Left hindlimb (tissue), 1 donor: ENCODE measurements at places on chromosomes 13 and 19.
A peak's percentile ranks its signal among the peaks of the same experiment; 100 is the strongest.

- peak; percentile 50 for DNase-seq
Observed at GRCh38 chr19:23070353-23071146, 46.3 kb upstream of the ZNF730 start.

- no peak for DNase-seq
Observed at GRCh38 chr19:48543121-48543710, 8.8 kb upstream of the SULT2B1 start.

DNA sequence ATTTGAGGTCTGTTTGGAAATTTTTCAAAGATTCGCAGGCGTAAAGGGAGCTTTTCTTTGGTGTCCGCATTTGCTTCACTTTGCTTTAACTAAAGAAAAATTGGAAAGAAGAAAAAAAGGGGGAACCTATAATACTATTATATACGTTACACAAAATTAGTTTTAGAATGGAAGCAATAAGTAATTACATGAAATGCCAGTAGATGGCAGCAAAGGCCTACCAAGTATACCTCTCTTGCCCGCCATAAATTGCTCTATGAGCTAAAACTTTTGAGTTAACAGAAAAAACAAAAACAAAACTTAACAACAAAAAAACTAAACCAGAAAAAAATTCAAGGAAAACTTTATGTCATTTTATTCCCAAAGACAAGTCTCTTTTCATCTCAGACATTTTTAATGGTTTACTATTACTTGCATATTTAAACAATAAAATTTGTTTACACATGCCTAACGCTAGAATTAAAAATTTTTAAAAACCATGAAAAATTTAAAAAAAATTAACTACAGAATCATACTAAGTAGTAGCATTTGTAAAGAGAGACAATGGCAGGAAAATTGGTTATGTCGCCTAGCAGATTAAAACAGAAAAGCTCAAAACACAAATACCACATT, 271.4 kb downstream of the NALCN start:
- DNase-seq: no peak

DNA sequence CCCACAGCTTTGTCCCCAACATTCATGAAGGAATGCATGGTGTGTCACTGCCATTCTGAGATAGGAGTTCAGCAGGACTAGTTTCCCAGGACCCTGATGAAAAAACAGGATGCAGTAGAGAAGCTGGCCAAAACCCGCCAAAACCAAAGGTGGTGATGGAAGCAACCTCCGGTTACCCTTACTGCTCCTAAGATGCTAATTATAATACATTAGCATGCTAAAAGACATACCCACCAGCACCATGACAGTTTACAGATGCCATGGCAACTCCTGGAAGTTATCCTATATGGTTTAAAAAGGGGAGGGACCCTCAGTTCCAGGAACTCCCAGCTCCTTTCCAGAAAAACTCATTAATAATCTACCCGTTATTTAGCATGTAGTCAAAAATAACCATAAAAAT, 59.9 kb upstream of the KCTD15 start:
- DNase-seq: no peak

GRCh38 chr19:39917561-39918182, 16.8 kb downstream of the FCGBP start:
- no peak for DNase-seq

GRCh38 chr19:15115762-15116615, 8.8 kb downstream of the SYDE1 start:
- no peak for DNase-seq

DNA sequence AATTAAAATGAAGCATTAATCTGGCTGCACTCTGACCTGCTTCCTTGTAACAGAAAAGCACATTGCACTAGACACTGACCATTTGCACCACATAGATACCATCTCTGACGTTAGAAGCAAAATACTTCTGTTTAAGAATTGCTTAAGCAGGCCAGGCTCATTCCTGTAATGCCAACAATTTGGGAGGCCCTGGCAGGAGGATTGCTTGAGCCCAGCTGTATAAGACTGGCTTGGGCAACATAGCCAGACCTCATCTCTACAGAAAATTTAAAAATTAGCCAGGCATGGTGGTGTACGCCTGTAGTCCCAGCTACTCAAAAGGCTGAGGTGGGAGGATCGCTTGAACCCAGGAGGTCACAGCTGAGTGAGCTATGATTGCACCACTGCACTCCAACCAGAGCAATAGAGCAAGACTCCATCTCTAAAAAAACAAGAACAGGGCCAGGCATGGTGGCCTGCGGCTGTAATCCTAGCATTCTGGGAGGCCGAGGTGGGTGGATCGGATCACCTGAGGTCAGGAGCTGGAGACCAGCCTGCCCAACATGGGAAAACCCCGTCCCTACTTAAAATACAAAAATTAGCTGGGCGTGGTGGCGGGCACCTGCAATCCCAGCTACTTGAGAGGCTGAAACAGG, 7.0 kb upstream of the TLE6 start:
- DNase-seq: no peak

DNA sequence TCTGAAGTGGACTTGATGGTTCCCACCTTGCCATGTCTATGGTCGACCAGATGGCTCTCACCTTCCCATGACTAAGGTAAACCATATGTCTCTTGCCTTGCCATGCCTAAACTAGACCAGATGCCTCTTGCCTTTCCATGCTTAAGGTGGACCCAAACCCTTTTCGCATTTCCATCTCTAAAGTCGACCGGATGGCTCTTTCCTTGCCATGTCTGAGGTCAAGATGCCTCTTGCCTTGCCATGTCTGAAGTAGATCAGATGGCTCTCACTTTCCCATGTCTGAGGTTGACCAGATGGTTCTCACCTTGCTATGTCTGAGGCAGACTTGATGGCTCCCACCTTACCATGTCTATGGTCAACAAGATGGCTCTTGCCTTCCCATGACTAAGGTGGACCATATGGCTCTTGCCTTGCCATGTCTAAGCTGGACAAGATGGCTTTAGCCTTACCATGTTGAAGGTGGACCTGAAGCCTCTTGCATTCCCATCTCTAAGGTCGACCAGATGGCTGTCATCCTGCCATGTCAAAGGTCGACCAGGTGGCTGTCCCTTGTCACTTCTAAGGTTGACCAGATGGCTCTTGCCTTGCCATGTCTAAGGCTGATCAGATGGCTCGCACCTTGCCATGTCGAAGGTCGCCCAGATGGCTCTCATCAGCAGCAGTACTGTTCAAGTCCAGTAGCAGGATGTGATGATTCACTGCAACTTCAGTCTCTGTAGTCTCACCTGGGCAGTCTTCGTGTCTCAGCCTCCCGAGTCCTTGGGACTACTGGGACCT, 1439.4 kb downstream of the UQCRFS1 start:
- no peak for DNase-seq

DNA sequence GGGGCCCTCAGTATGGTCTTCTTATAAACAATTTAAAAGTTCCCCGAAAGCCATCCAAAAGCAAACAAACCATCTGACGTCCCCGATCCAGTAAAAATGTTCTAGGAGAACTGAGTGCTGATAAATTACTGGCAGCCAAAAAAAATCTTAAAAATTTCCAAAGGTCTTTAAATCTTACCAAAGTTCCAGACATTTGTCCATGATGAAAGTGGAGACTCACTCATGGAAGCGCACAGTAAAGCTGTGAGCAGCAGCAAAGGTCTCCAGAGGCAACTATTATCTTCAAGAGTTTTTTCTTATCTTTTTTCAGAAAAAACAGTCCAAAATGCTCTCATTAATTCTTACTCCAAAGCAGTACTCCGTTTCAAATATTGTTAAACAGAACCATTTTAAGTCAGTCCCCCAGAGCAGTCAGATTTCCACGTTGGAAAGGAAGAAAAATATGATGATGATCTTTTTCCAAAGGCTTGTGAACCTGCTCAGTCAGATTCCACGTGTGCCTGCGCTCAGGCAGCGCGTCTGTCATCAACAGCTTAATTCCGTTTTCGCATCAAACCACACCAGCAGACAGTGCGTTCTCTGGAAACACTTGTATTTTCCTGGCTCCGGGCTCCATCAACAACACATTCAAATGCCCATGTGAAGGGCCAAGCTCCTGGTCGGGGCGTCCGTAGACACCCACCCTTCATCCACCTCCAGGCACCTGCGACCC, 85.4 kb downstream of the COL4A1 start:
- no peak for DNase-seq

- DNase-seq: no peak
Observed at GRCh38 chr19:35562336-35562735, 1.1 kb downstream of the ATP4A start.

DNA sequence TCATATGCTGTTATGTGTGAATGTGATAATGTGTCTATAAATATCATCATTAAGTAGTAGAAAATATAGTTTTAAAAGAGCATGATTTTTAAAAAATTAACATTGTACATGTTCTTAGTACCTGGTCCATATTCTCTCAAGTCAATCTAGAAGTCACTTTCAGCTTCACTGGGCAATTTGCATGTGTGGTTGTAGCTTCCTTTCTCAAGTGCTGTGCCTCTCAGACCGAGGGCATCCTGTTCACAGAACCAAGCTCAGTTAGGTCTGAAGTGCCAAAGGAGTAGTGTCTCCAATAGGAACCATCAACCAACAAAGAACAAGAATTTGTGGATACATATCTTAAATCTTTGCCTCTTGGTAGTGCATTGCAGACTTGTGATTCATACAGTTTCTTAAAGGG, 541.8 kb upstream of the SLC10A2 start:
- no peak for DNase-seq

GRCh38 chr13:30848332-30849027, 57.6 kb upstream of the MEDAG start:
- no peak for DNase-seq

DNA sequence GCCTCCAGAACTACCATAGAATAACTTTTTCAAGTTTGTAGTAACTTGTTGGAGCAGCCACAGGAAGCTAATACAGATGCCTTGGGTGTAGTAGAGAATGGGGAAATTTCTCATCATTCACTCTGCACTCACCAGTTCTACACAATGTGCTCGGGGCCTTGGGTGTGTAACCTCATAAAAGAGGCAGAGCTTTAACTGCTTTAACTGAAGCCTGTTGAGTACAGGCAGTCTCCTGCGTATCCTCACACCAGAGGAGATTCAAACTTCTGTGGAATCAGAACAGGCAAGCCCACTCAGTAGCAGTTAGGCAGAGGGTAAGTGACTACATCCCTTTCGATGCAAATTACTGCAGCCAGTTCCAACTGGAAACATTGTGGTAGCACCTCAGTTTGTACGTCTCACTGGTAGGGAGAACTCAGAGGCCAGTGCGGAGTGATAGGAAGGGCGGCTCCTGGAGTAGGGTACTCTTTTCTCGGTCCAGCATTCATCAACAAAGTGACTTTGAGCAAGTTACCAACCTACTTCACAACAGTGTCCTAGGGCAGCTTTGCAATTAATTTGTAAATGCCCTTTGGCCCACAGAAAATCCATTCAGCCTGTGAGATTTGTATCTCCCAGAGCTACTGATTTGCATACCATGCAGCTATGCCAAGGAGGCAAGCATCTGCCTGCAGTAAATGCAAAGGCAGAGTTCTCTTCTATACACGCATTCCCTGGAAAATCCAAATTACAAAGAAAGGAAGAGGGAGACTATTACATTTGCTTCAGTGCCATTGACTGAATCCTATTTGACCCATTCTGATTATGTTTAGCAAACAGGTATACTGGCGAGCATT, 904.3 kb downstream of the DIAPH3 start:
- DNase-seq: no peak

DNA sequence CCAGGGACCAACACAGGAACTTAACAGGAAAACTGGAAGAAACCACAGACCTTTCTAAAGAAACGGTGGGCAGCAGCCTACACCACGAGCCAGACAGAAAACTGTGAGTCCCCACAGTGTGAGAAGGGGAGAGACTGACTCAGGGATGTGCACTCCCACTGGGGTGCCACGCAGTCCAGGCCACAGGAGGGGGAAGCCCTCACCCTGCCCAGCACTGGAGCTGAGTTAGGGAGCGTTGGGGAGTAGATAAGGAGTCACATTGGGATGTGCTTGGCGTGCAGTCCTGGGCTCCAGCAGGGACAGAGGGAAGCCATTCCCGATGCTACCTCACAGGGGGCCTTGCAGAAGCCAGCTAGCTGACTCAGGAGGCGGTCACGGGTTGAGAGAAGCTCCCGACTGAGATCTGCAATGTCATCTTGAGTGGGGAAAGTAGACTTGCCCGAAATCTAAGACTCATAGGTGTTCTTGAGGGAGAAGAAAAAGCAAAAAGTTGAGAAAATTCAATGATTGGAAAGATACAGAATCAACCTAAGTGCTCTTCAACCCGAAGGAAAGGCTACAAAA, 17.3 kb downstream of the SIGLEC8 start:
- DNase-seq: no peak

DNA sequence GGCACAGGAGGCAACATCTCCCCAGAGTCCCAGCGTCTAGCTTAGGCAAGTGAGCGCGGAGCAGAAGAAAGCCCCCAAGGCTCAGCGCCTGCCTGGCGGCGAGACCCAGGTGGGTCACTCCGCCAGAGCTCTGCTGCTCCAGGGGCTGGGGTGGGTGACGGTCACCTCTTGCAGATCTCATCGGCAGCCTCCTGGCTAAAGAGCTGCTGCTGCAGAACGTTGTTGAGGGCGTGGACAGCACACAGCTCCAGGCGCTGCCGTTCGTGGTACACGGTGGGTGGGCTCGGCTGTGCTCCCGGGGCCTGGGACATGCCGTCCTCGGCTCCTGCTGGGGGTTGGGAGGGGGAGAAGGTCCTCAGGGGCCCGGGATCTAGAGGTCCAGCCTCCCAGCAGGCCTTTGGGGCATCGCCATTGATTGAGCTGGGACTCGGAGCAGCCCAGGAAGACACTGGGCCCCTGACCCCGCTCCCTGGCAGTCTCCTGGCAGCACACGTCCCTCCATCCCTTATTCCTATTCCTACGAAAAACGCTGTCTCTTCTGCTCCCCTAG, 795 bp downstream of the JOSD2 start:
- peak; percentile 55 for DNase-seq
